Urinary bladder (tissue), 4 donors: ENCODE measurements at places on chromosomes 4 and X. TPM values are rescaled to one million over a fixed set of nuclear protein-coding genes. Genes with fewer than 3 reads are reported as not detected.

GRCh38 chrX:120774606-120775005 is 101.1 kb downstream of the CT47B1 start:
- no peak for DNase-seq

DNA sequence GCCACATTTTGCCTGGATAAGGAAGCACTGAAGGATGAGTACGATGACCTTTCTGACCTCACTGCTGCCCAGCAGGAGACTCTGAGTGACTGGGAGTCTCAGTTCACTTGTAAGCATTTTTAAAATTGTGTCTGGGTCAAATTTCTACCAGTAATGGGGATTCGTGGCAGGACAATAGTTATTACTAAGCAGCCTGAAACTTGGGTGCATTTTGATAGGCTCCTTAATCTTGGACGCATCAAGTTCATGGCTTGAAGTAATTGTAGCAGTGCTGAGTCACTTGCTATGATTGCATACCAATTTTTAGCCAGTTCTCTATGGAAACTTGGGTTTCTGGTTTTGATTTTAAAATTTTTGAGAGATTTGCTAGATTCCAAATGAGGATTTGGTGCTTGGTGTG is 4.3 kb downstream of the PGRMC1 start:
- DNase-seq, result no peak

DNA sequence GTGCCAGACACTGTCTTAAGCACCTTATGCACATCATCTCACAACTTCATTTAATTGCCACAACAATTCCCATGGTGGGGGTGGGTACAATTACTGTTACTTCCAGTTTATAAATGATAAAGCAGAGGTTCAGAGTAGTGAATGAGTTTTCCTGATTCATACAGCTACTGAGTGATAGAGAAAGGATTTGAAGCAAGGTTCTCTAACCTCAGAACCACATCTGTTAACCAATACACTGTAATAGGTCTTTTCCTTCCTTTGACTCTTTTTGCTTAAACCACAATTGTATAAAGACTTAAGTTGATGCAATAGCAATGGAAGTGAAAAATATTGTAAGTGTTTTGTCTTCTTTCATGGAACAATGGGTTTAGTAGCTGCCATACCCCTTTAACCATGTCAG is 43.5 kb upstream of the PAK3 start:
- no peak for DNase-seq

GRCh38 chr4:101419336-101420135 is 72.2 kb upstream of the PPP3CA start:
- DNase-seq, result peak; percentile 14

DNA sequence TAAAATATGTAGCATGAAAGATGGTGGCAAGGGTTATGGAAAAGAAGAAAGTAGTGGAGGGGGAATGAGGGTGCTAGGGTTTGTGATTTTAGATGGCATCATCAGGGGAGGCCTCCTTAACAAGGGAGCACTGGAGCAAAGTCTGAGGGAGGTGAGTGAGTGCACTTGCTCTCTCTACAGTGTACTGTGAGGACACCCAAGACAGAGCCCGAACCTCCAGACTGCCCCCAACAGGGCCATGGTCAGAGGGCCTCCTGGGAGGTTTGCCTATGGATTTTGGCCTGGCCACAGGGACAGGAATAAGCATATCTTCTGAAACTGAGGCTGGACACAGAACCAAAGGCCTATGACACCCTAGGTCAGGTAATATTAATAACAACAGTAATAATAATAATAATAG is 21.4 kb upstream of the PJA1 start:
- no peak for DNase-seq

DNA sequence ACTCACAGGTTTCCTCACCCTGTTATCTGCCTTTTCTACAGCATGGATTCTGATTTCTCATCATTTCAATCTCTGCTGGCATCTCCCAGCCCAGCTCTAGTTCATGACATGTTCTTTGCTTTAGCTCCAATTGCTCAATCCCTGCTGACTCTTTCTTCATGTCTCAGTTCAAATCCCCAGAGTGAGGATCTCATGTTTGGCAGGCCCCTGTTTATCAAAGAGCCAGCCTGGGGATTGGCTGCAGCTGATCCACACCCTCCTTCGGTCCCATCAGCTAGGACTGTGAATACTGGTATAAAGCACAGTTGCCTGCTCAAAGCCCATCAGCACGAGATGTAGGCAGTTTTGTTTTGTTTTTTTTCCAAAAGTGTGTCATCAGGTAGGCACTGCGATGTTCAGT is 14.4 kb upstream of the CC2D2A start:
- DNase-seq, result no peak

DNA sequence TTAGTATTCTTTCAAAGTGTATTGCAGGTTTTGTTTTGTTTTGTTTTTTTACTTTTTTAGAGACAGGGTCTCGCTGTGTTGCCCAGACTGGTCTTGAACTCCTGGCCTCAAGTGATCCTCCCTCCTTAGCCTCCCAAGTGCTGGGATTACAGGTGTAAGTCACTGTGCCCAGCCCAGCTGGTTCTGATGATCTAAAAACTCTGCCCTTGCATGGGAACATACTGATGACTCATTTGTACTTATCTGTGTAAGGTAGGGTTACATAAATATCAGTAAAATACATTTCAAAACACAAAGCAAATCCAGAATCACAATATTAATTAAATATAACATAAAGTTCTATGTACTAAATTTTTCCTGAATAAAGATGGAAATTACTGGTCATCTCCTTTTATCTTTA is 7.4 kb upstream of the SLC9B1 start:
- DNase-seq, result no peak

DNA sequence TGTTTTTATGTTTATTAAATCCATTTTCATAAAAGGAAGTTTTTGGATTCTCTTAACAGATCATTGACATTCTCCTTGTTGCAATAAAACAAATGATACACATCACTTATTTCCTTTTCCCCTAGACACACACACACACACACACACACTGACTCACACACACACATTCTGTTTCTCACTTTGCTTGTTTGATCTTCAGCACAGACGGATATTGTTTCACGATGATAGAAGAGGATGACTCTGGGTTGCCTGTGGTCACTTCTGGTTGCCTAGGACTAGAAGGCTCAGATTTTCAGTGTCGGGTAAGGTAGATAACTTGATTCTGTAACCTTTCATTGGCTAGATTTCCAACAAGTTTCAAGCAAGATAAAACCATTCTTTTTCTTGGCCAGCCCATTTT is 356.8 kb downstream of the BMPR1B start:
- DNase-seq, result no peak

GRCh38 chr4:40842318-40842717 is 92.6 kb downstream of the NSUN7 start:
- no peak for DNase-seq

GRCh38 chr4:109760682-109761081 is 30.8 kb upstream of the PLA2G12A start:
- DNase-seq, result no peak

- no peak for DNase-seq
Measured at GRCh38 chrX:81120936-81121371, 80.8 kb downstream of the HMGN5 start.

- no peak for DNase-seq
Measured at GRCh38 chrX:97471071-97471470, 587.4 kb downstream of the RPA4 start.

DNA sequence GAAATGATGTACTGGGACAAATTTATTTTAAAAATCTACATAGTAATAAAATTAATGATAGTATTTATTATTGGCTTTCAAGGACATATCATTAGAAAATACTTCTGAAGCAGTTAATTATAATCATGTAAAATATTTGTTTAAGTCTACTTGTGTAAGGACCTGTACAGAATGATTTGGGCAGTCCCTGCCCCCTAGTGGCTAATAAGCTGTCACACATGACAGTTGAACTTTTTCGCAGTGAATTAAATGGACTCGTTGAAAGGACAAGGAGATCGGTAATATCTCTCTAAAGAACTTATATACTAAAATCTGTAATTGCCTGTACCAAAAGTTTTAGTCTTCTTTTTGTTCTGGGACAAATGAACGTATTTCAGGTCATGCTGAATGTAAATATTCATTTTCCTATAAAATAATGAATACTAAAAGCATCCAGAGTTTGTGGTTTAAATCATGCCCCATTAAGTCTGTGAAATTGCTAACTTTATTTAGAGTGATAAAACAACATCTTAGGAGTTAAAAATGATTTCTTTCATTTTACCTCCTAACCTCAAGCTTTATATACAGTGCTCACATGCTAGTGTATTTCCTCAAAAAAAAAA is 13.6 kb downstream of the EXOC1 start:
- DNase-seq, result no peak

GRCh38 chrX:56726605-56727004 is 2.4 kb upstream of the NBDY start:
- no peak for DNase-seq

DNA sequence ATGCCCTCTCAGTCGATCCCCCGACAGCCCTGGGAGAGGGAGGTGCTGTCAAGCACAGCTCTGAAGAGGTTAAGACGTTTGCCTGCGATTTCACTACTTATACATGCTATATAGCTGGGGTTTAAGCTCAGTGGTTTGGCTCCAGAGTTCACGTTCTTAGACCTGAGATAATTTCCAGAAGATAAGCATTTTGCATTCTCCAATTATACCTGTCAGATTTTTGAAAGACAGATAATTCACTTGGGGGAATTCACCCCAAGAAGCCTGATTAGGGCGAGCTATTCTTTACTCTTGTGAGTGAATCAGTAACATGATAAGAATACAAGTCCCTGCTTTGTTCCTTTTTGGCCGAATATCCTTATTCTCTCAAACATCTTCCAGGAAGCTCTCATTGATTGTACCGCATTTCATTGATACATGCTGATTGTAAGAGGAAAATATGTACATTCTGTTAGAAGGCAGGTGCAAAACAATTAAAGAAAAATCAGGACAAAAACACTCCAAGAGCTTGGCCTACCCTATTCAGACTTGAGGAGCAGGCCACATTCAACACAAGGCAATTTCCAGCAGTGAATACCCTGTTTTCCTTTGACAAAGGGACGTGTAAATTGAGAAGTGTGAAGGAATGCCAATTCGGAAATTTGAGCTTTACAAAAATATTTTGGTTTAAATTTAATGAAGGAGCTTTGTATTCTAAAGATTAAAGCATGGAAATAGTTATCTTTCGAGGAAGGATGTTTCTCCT is 30.2 kb downstream of the TENM3 start:
- no peak for DNase-seq

GRCh38 chr4:101169044-101170014 is 178.0 kb downstream of the PPP3CA start:
- DNase-seq, result no peak

DNA sequence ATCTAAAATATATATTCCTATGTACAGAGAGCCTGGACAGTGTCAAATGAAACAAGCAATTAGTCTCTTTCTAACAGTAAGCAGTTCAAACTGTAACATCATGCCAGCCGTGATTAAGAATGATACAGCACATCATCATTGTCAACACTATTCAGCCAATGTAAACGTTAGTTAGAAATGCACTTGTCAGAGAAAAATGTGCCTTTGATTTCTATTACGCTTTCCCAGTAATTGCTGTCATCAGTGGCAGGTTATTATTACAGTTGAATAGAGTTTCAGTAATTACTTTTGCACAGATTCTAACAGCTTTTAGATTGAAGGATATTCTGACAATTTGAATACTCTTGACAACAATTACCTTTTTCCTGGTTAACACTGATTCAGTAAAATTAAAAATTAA is 1007.1 kb downstream of the SH3BGRL start:
- no peak for DNase-seq

GRCh38 chrX:40773809-40774208 is 38.5 kb upstream of the MED14 start:
- DNase-seq, result no peak

DNA sequence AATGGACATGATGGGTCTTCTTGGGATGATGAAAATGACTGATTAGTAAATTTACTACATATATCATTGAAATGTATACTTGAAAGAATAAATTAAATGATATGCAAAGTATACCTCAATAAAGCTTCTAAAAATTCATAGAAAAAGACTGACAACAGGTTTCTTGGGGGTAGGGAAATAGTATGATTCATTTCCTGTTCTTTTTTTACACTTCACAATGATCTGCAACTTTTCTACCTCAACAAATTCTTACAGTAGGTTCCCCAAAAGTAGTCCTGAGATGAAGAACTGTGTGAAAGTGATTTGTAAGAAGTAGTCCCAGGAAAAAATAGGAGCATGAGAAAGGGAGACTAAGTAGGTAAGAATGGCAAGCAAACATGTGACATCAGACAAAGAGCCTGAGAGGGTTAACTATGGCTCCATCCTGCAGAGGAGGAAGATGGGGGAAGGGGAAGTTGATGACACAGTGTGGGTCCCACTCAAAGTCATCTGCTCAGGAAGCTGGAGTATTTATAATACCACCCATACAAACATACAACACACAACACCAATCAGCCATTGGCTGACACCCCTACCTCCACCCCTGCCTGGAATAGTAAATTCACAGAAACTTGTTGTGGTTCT is 73.9 kb downstream of the ARHGAP6 start:
- DNase-seq, result no peak

The MID1 gene
- 47.3 TPM for total RNA-seq

The CXCL3 gene
- not detected for total RNA-seq

The NAP1L2 gene
- 7.2 TPM for total RNA-seq

The PTTG2 gene
- total RNA-seq, result 2.1 TPM

The SOX3 gene
- not detected for total RNA-seq

The PRDM8 gene
- total RNA-seq, result 7.5 TPM

The MAGEE2 gene
- 0.74 TPM for total RNA-seq

The SLBP gene
- total RNA-seq, result 32.3 TPM

The TRMT44 gene
- 17.5 TPM for total RNA-seq

The PDCL2 gene
- not detected for total RNA-seq

The BEND4 gene
- 2.1 TPM for total RNA-seq

The CITED1 gene
- total RNA-seq, result 1.6 TPM

The ANAPC10 gene
- total RNA-seq, result 51.1 TPM
